NCI-H82 (cell line): ENCODE measurements at places on chromosomes 7 and 10.
A peak's percentile ranks its signal among the peaks of the same experiment; 100 is the strongest.

- DNase-seq = peak; percentile 72
These were observed 110.8 kb upstream of the LRGUK start for GRCh38 chr7:134016223-134016941.

DNA sequence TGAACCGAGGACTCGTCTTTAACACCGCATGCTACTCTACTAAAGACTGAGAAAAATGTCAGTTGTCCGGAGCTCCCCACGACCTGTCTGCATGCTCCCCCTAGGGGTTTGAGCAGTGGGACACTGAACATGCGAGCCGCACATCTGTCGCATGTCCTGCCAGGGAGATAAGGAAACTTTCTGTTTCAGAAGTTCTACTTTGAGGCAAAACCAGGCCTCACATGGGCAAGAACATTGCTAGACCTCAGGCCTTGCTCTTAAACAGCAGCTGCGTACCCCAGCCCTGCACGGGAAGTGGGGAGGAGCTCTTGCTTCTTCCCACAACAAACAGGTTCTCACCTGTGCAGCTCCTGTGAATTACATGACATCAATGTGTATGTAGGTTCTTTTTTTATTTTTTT lies 30.3 kb upstream of the HERPUD2 start:
- DNase-seq = no peak

GRCh38 chr7:95847061-95847460 lies 74.7 kb downstream of the DYNC1I1 start:
- DNase-seq = no peak

GRCh38 chr10:4834898-4835405 lies 8.9 kb downstream of the AKR1E2 start:
- DNase-seq = no peak

DNA sequence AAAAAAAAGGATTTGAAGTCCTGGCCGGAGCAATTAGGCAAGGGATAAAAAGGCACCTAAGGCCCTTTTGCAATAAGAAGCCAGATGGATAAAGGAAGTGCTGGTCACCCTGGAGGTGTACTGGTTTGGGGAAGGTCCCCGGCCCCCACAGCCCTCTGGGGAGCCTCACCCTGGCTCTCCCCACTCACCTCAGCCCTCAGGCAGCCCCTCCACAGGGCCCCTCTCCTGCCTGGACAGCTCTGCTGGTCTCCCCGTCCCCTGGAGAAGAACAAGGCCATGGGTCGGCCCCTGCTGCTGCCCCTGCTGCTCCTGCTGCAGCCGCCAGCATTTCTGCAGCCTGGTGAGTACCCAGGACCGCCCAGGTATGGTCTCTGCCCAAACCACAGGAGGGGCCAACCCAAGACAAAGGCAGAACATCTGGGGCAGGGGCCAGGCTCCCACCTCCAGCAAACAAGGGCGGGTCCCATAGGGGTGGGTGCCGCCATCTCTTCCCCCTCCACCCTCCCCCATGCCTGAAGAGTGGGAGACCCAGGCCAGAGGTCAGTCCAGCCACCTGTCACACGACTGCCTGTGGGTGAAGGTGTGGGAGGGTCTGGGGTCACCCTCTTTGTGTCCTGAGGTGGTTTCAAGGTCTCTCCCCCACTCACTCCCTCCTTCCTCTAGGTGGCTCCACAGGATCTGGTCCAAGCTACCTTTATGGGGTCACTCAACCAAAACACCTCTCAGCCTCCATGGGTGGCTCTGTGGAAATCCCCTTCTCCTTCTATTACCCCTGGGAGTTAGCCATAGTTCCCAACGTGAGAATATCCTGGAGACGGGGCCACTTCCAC lies at the start of gene PILRB:
PILRB (plus strand) TSS at position 91 of the 830 bp plus-strand sequence; CDS start at position 277, 186 bp downstream.
- no peak for DNase-seq

GRCh38 chr10:15320522-15321203 lies 50.4 kb downstream of the FAM171A1 start:
- DNase-seq = no peak
